ENCODE measurements at places on chromosomes 12 and 14.

- DNase-seq, result peak; percentile 68
Observed at GRCh38 chr14:105313381-105314286, 914 bp upstream of the PACS2 start.

- no peak for DNase-seq
Observed at GRCh38 chr12:31215518-31216232, 110.3 kb downstream of the SINHCAF start.

DNA sequence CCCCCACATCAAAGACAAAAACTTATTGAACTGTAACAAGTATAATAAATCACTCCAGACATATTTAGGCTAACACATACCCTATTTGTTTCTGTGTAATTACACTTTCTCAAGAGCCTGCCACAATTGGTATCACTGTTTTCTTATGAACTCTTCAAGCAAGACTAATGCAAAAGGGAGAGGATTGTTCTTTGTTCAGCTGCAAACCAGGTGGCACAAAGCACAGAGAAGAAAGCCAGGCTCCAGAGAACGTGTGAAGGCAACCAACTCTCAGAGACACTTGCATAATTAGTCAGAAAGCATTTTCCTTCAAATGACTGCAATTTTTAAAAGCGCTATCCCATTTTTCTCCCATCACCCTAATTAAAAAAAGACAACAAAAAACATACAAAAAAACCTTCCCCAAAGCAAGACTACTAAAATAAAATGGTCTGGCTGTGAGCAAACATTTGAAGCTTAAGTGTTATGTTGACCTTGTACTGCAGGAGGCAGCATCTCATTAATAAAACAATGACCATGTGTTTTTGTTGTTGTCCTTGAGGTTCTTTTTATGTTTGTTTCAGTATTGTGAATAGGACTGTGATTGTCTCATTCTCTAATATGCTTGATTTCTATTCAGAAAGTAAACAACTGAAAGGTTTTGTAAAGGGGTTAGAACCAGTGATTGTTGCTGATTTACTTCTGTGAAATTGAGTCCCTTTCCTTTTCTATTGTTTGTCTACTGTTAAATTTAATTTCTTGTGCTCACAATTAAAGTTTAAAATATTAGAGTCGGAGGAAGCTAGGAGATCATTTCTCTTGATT lies 452.7 kb upstream of the PDE3A start:
- no peak for DNase-seq

DNA sequence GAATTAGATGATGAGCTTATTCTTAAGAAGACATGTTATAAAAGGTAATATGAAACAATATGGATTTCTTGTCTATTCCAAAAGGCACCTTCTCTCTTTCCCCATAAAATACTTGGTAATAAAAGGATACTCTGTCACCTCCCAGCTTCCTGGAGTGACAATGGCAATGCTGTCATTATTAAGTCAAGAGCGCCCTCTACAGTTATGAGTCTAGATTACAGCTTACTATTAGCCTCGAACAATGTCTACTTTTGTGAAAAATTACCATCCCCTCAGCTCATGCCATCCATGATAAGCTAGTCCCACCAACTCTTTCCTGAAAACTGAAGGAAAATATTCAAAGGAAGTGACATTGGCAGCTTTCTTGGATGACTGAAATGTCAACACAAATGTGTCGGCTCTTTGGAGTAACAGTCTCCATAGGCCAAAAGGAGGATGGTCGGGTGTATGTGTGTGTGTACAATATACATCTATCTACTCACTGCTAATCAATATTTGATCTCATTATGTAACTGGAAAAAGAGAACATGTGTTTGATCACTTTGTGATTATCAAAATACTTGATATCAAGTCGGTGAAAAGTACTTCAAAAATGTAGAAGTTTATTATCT lies 48.7 kb upstream of the CDKN3 start:
- no peak for DNase-seq

DNA sequence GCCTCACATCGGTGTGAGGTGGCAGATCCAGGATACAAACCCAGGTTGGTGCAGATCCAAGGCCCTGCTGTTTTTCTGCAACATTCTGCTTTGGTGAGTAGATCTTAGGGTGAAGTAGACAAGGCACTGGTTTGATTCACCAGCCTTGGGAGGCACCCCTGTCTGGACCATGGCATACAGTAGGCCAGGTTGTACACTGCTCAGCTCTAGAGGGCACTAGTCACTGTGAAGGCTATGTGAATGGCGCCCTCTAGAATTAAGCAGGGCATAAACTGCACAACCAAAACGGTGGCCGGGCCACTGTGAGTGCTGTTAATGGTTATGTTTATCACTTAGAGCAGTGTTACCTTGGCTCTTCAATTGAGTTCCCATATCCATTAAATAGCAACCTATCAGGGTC lies 280.6 kb upstream of the PWP1 start:
- DNase-seq, result no peak

GRCh38 chr14:69325646-69326265 lies 65.8 kb downstream of the GALNT16 start:
- DNase-seq, result no peak

DNA sequence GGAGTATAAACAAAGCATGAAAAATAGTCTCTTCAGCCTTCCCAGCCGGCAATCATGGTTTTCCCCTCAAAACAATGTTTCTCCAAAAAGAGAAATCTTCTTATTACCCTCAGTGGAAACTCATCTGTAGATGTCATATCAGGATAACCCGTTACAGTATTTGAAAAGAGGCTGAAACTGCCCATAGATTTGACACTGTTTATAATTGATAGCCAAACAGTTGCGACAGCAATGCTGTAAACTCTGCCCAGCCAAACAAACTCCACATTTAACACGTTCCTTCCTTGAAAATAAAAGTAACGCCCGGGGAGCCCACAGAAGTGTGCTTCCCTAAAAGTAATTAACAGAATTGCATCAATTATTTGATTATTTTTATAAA lies 201.3 kb upstream of the FOXN3 start:
- no peak for DNase-seq

GRCh38 chr12:57545809-57546437 lies 1.1 kb downstream of the DCTN2 start:
- no peak for DNase-seq

DNA sequence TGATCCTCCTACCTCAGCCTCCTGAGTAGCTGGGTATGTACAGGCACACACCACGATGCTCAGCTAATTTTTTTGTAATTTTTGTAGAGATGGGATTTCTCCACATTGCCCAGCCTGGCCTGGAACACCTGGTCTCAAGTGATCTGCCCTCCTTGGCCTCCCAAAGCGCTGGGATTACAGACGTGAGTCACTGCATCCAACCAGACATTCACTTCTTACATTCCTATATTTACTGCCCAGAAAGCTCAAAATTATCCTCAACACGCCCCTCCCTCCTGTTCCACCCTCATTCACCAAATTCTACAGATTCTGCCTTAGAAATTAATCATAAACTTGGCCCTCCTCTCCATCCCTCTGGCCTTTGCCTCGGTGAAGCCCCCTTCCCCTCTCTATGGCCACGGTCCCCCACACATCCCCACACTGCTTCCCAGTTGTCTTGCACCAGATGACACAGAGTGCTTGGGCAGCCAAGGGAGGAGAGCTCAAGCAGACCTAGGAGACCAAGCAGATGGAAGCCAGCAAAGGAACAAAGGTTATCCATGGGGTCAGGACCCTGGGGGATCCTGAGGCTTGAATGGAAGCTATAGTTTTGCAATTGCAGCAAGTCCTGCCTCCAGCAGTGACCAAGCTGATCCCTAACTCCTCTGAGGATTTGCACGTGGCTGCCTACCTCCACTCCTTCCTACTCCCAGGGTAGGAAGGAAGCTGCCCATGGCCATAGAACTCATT lies 213.2 kb upstream of the FOXN3 start:
- DNase-seq, result no peak

- DNase-seq, result no peak
Observed at GRCh38 chr14:52011523-52011922, 22.2 kb downstream of the RTRAF start.

GRCh38 chr14:70130482-70130881 lies 58.3 kb downstream of the SLC8A3 start:
- DNase-seq, result no peak

- no peak for DNase-seq
Observed at GRCh38 chr12:105235281-105235731, 668 bp downstream of the APPL2 start.

DNA sequence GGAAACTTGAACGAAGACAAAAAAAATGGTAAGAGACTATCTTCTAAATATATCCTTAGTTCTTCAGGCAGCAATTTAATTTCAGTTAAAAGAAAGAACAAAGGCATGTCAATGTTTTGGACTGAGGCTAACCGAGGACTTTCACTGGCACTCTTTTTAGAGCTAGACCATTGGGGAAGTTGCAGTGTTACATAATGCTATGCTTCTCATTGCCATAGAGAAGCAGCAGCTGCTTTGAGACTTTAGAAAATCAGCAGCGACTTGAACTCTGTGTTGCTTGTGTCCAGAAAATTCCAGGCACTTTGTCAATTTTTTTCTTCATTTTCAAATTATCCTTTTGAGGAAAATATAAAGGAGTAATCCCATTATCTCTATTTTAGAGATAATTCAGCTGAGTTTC lies 964.2 kb downstream of the NRXN3 start:
- DNase-seq, result no peak

DNA sequence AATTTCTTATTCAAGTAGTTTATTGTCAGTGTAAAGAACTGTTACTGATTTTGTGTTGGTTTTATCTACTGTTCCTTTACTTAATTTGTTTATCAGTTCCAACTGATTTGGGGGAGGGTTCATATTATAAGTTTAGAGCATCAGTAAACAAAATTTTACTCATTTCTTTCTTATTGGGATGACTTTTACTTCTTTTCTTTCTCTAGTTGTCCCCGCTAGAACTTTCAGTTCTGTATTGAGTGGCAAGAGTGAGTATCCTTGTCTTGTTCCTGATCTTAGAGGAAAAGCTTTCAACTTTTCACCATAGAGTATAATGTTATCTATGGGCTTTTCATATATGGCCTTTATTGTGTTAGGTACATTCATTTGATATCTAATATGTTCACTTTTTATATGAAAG lies 584.1 kb downstream of the LRFN5 start:
- DNase-seq, result no peak

DNA sequence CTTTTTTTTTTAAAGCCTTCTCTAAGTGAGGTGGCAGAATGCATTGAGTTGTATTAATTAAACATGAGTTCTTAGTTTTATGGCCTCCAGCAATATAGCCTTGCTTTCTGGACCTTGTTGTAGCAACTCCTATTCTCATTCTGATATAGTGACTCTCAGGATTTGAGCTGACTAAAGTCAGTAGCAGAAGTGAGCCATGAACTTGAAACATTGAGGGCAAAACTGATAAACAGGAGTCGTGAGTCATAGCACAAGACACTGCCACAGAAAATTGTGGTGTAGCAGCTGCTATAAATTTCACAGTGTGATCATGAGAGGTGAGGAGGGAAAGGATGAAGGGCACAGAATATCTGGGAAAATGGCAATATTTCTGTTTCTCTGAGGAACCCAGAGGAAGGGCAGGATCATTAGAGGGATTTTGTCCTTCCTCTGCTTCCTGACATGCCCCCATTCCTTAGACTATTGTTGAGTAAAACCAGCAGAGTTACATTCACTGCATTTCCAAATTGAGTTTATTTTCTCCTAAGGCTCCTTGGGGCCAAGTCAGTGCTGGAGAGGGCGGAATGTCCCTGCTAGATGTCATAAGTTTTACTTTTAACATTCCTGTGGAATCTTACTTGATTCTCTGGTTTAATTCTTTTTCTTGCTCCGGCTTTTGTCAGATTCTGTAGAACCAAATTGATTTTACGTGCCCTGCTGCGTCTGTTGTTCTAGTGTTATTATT lies 7.5 kb downstream of the KLRG1 start:
- DNase-seq, result peak; percentile 31

DNA sequence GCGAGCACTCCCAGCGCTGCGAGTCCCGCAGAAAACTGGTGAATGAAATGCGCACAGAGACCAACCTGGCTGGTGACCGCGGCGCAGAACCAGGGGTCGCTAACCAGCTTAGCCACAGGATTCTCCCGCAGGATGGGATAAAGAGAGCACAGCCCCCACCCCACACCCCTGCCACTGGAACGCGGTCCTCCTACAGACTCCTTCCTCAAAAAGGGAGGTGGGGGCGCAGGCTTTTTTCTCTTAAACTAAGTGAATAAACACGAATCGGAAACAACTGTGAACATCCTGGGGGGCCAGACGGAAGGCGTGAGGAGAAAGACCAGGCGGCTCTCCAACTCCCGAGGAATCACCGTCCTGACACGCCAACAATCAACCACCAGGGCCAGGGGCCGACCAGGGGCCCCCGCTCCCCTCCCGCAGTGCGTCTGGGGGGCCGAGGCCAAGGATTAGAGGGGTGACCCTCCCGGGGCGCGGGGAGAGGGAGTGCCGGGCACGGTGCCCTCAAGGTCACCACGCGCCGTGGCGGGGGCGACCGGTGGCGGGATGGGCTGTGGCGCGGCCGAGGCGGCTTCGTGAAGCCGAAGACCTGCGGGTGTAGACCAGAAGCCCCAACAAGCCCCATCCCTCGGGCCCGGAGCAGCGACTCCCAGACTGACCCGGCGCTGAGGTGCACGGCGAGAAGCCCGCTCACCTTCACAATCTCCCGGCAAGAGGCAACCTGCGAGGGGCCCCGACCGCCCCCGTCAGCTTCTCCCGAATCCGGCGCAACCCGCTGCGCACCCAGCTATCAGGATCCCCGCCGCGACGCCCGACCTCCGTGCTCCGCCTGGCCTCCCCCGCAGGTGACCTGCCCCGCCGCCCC lies 704 bp downstream of the ATP2B1 start:
- DNase-seq, result peak; percentile 59

- DNase-seq, result no peak
Observed at GRCh38 chr12:87981495-87981894, 47.7 kb downstream of the C12orf50 start.

DNA sequence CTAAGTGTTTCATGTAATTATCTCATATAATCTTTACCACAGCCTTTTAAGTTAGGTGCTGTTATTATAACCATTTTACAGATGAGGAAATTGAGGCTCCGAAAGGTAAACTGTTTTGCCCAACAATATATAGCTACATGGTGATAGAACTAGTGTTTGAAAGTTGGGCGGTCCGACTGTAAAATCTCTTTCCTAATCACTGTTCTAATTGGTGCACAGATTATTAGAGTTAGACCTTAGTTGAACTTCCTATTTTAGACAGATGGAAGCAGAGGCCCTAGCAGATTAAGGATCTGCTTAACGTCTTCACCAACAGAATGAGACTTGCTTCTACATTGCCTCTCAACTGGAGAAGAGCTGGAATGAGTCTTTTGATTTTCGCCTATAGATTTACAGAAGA lies 30.0 kb upstream of the DUSP6 start:
- DNase-seq, result no peak

DNA sequence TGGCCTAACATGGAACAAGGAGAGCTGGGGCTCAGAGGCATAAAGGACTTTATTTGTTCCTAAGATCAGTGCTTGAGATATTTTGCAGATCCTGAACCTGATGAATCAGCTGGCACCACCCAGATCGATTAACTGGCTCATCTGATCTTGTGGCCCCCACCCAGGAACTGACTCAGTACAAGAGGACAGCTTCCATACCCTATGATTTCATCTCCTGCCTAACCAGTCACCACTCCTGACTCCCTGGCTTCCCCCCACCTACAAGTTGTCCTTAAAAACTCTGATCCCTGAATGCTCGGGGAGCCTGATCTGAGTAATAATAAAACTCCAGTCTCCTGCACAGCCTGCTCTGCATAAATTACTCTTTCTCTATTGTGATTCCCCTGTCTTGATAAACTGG lies 5.1 kb downstream of the C12orf56 start:
- no peak for DNase-seq

- no peak for DNase-seq
Observed at GRCh38 chr12:115755061-115755724, 522.3 kb downstream of the MED13L start.

Measured in adrenal gland (tissue), 19 donors.